ENCODE measurements at places on chromosomes 1 and 21. TPM values are rescaled to one million over a fixed set of nuclear protein-coding genes. Genes with fewer than 3 reads are reported as not detected.

The FCAMR gene
- not detected for total RNA-seq

The CYP4A11 gene
- total RNA-seq: not detected

The AUNIP gene
- not detected for total RNA-seq

The C1orf21 gene
- total RNA-seq: 15.2 TPM

The LPAR3 gene
- total RNA-seq: 2.7 TPM

The SERINC2 gene
- total RNA-seq: 7.6 TPM

- H3K4me3 ChIP-seq: no peak overlapping the region
- no peaks in the 10 kb centered on the region for H3K27me3 ChIP-seq
- H3K4me1 ChIP-seq: no peaks in the 10 kb centered on the region
- H3K36me3 ChIP-seq: no peaks in the 10 kb centered on the region
- no peak overlapping the region for H3K27ac ChIP-seq
- no peak for DNase-seq
Measured at GRCh38 chr1:82086739-82087138, 286.0 kb downstream of the ADGRL2 start.

- DNase-seq: no peak
- H3K36me3 ChIP-seq: no peaks in the 10 kb centered on the region
- H3K4me1 ChIP-seq: no peaks in the 10 kb centered on the region
- H3K4me3 ChIP-seq: no peak overlapping the region
- H3K27ac ChIP-seq: no peak overlapping the region
- no peaks in the 10 kb centered on the region for H3K27me3 ChIP-seq
Measured at GRCh38 chr21:40166291-40166843, 299.1 kb downstream of the PCP4 start.

GRCh38 chr1:55050283-55050682 lies 10.9 kb downstream of the PCSK9 start:
- H3K27ac ChIP-seq: no peak overlapping the region
- no peaks in the 10 kb centered on the region for H3K36me3 ChIP-seq
- DNase-seq: no peak
- H3K4me1 ChIP-seq: no peaks in the 10 kb centered on the region
- no peak overlapping the region for H3K4me3 ChIP-seq

DNA sequence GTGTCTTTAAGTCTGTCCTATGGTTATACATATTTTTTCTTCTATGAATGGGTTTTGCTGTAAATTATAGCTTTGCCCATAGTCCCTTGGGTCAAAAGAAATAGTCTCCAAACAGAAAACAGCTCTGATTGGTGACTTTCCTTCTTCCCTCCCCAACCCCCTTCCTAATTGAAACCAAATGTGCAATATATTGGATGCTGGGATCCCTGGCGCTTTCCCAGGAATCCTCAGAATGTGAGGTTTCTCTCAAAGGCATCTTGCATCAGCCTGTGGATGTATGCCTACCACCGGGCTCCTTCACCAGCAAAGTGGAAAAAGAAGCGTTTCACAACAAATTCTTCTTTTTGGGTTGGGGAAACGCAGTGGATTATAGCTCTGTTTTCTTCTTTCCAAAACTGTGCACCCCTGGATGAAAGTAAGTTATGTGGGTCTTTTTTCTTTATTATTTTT lies at the start of gene DDR2:
TSS of gene DDR2 (plus strand) at position 248 of the 450 bp plus-strand sequence. CDS start 86,600 bp downstream, outside the sequence.
- peaks cover 48% of the 10 kb centered on the region for H3K4me1 ChIP-seq
- peak within 1 kb of the TSS; percentile 78 for H3K4me3 ChIP-seq
- no peaks in the 10 kb centered on the region for H3K27me3 ChIP-seq
- DNase-seq: peak; percentile 43
- H3K36me3 ChIP-seq: no peaks in the 10 kb centered on the region
- H3K27ac ChIP-seq: peak within 1 kb of the TSS; percentile 86

GRCh38 chr1:116855773-116856201 lies 53.9 kb upstream of the PTGFRN start:
- H3K4me1 ChIP-seq: peaks cover 25% of the 10 kb centered on the region
- H3K27ac ChIP-seq: no peak overlapping the region
- H3K36me3 ChIP-seq: no peaks in the 10 kb centered on the region

- no peak for DNase-seq
- no peaks in the 10 kb centered on the region for H3K4me1 ChIP-seq
- H3K4me3 ChIP-seq: no peak overlapping the region
- no peaks in the 10 kb centered on the region for H3K27me3 ChIP-seq
- H3K36me3 ChIP-seq: no peaks in the 10 kb centered on the region
Measured at GRCh38 chr1:107689159-107689558, 275.8 kb downstream of the VAV3 start.

DNA sequence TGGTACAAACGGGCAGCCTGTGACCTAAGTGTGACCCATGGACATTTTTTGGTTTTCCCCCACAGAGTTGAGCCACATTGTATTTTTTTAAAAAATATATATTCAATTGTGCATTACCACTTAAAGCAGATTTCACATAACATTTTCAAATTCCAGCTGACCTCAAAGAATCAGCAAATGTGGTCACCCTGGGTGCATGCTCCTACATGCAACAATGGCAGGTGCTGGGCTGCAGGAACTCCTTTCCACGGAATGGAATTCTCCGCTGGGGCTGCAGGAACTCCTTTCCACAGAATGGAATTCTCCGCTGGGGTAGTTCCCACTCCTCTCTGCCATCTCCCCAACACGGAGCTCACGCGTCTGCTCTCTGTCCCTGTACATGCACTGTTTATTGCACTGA lies 68.7 kb downstream of the MAP10 start:
- H3K4me1 ChIP-seq: no peaks in the 10 kb centered on the region
- H3K36me3 ChIP-seq: no peaks in the 10 kb centered on the region
- H3K27ac ChIP-seq: no peak overlapping the region
- no peaks in the 10 kb centered on the region for H3K27me3 ChIP-seq
- no peak overlapping the region for H3K4me3 ChIP-seq
- no peak for DNase-seq

- no peaks in the 10 kb centered on the region for H3K27me3 ChIP-seq
- no peak overlapping the region for H3K27ac ChIP-seq
- H3K4me3 ChIP-seq: no peak overlapping the region
- no peak for DNase-seq
Measured at GRCh38 chr1:210686841-210687240, 358.1 kb downstream of the HHAT start.

DNA sequence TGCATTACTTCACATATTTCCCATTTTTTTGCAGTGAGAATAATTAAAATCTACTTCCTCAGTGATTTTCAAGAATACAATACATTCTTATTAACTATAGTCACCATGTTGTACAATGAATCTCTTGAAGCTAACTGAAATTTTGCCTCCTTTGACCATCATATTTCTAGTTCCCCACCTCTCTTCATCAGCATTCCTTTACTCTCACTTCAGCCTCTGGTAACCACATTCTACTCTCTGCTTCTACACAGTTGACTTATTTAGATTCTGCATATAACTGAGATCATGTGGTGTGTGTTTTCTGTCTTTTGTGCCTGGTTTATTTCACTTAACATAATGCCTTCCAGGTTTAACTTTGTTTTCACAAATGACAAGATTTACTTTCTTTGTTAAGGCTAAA lies 304.4 kb upstream of the LYPLAL1 start:
- no peak for DNase-seq
- no peaks in the 10 kb centered on the region for H3K36me3 ChIP-seq
- H3K4me1 ChIP-seq: no peaks in the 10 kb centered on the region
- no peaks in the 10 kb centered on the region for H3K27me3 ChIP-seq

DNA sequence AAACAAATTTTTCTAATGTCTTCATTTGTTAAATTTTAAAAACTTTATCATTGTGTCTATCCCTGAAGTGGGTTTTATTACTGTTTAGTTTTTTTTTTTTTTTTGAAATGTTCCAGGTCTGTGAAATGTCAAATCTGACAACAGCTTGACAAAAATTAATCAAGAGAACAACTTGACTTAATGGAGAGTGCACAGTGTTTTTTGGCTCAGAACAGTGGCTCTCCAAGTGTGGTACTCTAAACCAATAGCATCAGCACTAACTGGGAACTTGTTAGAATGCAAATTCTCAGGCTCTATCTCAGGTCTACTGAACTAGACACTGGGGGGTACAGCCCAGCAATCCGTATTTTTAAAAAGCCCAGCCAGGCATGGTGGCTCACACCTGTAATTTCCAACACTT lies 49.2 kb downstream of the ATP1B1 start:
- no peaks in the 10 kb centered on the region for H3K27me3 ChIP-seq
- no peak for DNase-seq
- no peak overlapping the region for H3K27ac ChIP-seq
- no peaks in the 10 kb centered on the region for H3K36me3 ChIP-seq
- no peaks in the 10 kb centered on the region for H3K4me1 ChIP-seq

- DNase-seq: no peak
- no peaks in the 10 kb centered on the region for H3K36me3 ChIP-seq
- H3K27me3 ChIP-seq: no peaks in the 10 kb centered on the region
- H3K4me3 ChIP-seq: no peak overlapping the region
Measured at GRCh38 chr1:94553323-94553730, 11.8 kb upstream of the F3 start.

- no peak for DNase-seq
- H3K4me1 ChIP-seq: no peaks in the 10 kb centered on the region
- H3K27me3 ChIP-seq: no peaks in the 10 kb centered on the region
- H3K27ac ChIP-seq: no peak overlapping the region
- no peak overlapping the region for H3K4me3 ChIP-seq
Measured at GRCh38 chr21:14858311-14858710, 206.5 kb downstream of the NRIP1 start.

GRCh38 chr1:29412591-29412990 lies 176.3 kb downstream of the PTPRU start:
- H3K36me3 ChIP-seq: no peaks in the 10 kb centered on the region
- H3K27ac ChIP-seq: no peak overlapping the region
- no peak for DNase-seq
- H3K4me3 ChIP-seq: no peak overlapping the region

DNA sequence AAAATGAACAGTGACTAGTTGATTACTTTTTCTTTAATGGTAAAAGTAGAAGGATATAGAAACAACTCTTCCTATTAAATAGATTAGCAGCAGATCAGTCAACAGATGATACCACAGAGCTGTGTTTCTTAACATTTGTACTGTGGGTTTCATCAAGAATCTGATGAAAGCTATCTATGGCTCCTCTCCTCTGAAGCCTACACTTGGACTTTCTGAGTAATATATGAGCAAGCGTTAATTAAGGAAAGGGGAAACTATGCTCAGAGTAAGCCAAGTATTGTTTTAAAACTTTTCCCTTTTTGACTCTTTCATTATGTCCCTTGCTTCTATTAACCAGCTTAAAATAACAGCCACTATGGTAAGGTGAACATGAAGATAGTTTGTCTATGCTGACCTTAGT lies 10.8 kb downstream of the ARID4B start:
- DNase-seq: no peak
- H3K27ac ChIP-seq: no peak overlapping the region
- H3K27me3 ChIP-seq: no peaks in the 10 kb centered on the region
- peaks cover 4% of the 10 kb centered on the region for H3K36me3 ChIP-seq

DNA sequence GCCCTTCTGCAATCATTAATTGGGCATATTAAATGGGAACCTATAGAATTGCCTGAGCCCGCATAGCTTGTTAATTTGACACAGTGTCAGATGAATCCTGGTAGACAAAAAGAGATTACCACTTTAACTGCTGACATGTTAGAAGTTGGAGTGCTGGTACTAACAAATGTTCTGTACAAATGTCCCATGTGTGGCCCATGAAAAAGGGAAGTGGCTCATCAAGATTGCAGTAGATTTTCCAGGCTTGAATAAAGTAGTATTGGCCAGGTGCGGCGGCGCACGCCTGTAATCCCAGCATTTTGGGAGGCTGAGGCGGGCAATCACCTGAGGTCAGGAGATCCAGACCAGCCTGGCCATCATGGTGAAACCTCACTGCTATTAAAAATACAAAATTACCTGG lies 45.6 kb downstream of the GNPAT start:
- no peaks in the 10 kb centered on the region for H3K36me3 ChIP-seq
- no peak for DNase-seq
- no peaks in the 10 kb centered on the region for H3K4me1 ChIP-seq
- no peak overlapping the region for H3K27ac ChIP-seq

GRCh38 chr21:14591377-14591776 lies 45.3 kb upstream of the SAMSN1 start:
- H3K36me3 ChIP-seq: no peaks in the 10 kb centered on the region
- no peaks in the 10 kb centered on the region for H3K27me3 ChIP-seq
- H3K4me3 ChIP-seq: no peak overlapping the region
- no peak for DNase-seq
- H3K4me1 ChIP-seq: no peaks in the 10 kb centered on the region

DNA sequence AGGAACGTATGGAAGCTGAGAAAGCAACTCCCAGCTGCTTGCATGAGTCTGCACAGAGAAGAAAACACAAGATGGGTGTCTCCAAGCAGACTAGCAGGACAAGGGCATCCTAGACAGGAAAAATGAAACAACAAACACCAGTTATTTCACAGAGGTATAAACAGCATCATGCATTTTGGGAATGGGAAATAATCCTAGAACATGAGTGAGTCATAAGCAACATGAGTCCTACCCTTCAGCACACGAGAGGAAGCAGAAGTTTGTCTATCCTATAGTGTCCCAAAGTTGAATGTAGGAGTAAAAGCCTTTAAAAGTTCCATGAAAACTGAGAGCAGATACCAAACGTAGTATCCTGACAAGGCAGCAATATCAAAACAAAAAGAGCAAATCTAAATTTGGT lies 11.3 kb upstream of the FRRS1 start:
- no peak overlapping the region for H3K27ac ChIP-seq
- no peak overlapping the region for H3K4me3 ChIP-seq
- H3K27me3 ChIP-seq: no peaks in the 10 kb centered on the region
- H3K4me1 ChIP-seq: no peaks in the 10 kb centered on the region

DNA sequence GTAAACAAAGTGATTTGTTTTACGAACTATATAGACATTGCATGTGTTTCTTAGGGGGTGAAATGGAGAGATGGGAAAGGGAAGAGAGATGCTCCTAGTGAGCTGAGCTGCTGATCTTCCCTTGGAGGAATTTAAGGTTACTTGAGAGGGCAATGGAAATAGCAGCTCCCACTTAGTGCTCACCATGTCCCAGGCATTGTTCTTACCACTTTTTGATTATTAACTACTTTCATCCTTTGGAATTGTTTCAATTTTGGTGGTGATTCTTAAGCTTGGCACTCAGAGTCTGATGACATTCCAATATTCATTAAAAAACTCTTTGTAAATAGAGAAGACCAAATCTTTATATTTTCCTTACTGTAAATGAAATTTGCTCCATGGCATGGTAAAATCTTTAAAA lies 124.9 kb downstream of the ITSN1 start:
- H3K27ac ChIP-seq: no peak overlapping the region
- DNase-seq: no peak
- peaks cover 24% of the 10 kb centered on the region for H3K36me3 ChIP-seq
- H3K27me3 ChIP-seq: no peaks in the 10 kb centered on the region
- H3K4me1 ChIP-seq: peaks cover 17% of the 10 kb centered on the region
